Endodermal cell (in vitro differentiated cells): ENCODE measurements at places on chromosomes 6 and 20. TPM values are rescaled to one million over a fixed set of nuclear protein-coding genes. Genes with fewer than 3 reads are reported as not detected.
A peak's percentile ranks its signal among the peaks of the same experiment; 100 is the strongest.

Gene TFAP2A
- 0.69 to 0.82 TPM (median 0.75 TPM) in 3 replicates for total RNA-seq

Gene WFDC5
- not detected in 2 replicates for total RNA-seq

Gene ABHD16B
- not detected in 3 replicates for total RNA-seq

Gene CST2
- total RNA-seq: 0.62 and 1.6 TPM in 2 replicates

Gene CAP2
- total RNA-seq: 32.7 to 47.9 TPM (median 35.9 TPM) in 3 replicates

Gene KIAA1586
- total RNA-seq: 16.8 to 21.5 TPM (median 21.0 TPM) in 3 replicates

Gene NKX2-2
- total RNA-seq: 0.31 to 0.46 TPM in 2 of 3 replicates, not detected in the other

Gene DEFB126
- not detected in 3 replicates for total RNA-seq

Gene NRN1
- 0.40 to 17.2 TPM (median 0.44 TPM) in 3 replicates for total RNA-seq

Gene GHRH
- total RNA-seq: not detected in 3 replicates

DNA sequence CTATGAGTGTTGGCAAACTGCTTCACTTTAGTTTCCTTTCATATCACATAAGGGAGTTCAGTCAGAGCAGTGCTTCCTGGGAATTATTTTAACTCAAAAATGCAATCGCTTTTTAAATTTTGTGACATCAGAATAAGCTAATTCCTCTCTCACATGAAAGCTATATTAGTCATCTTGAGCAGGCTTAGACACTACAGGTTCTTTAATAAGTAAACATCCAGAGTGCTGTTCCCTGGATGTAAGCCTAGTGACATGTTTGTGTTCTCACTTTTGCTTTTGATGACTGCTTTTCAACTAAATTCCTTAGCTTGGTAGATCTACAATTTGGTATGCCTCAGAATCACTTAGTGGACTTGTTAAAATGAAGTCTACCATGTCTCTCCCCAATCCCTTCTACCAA, 252.7 kb upstream of the POU3F2 start:
- no peaks in the 10 kb centered on the region for H3K27me3 ChIP-seq
- no peaks in the 10 kb centered on the region for H3K4me1 ChIP-seq
- H3K27ac ChIP-seq: no peak overlapping the region

GRCh38 chr6:19603721-19604120, 233.4 kb upstream of the ID4 start:
- H3K4me3 ChIP-seq: no peak overlapping the region
- no peaks in the 10 kb centered on the region for H3K27me3 ChIP-seq
- no peak for DNase-seq
- no peaks in the 10 kb centered on the region for H3K36me3 ChIP-seq
- no peaks in the 10 kb centered on the region for H3K4me1 ChIP-seq

DNA sequence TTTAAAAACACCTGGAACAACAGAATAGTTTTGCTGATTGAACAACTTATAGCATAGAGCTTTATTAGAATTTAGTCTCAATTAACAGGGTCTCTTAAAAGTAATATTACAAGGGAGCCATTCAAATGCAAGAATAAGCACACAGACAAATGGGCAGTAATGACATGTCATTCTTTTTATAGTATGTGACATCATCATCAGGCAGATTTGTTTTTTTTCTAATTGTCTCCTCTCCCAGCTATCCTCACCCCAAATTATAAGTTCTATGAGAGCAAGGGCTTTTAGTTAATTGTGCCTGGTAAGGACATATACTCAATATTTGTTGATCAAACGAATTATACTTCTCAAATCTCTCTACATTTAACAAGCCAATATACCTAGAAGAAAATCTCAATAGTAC, 11.0 kb downstream of the PGM3 start:
- no peaks in the 10 kb centered on the region for H3K27me3 ChIP-seq
- H3K4me1 ChIP-seq: no peaks in the 10 kb centered on the region
- no peak overlapping the region for H3K4me3 ChIP-seq
- no peak overlapping the region for H3K27ac ChIP-seq

- H3K4me3 ChIP-seq: no peak overlapping the region
- H3K27ac ChIP-seq: no peak overlapping the region
- no peaks in the 10 kb centered on the region for H3K4me1 ChIP-seq
- peak; percentile 77 for DNase-seq
- H3K27me3 ChIP-seq: peaks cover 8% of the 10 kb centered on the region
Observed at GRCh38 chr6:39092124-39092523, 22.9 kb downstream of the SAYSD1 start.

- no peak overlapping the region for H3K27ac ChIP-seq
- peaks cover 41% of the 10 kb centered on the region for H3K27me3 ChIP-seq
- H3K4me1 ChIP-seq: peaks cover 17% of the 10 kb centered on the region
- peak overlapping the region; percentile 84 for H3K4me3 ChIP-seq
- no peak for DNase-seq
Observed at GRCh38 chr20:57265997-57266290, 497 bp downstream of the BMP7 start.

- no peak overlapping the region for H3K4me3 ChIP-seq
- H3K4me1 ChIP-seq: no peaks in the 10 kb centered on the region
- no peak for DNase-seq
- H3K36me3 ChIP-seq: peaks cover 35% of the 10 kb centered on the region
- H3K27ac ChIP-seq: no peak overlapping the region
- H3K27me3 ChIP-seq: no peaks in the 10 kb centered on the region
Observed at GRCh38 chr20:39041067-39041466, 78.9 kb downstream of the DHX35 start.

GRCh38 chr20:16462711-16463110, 110.5 kb downstream of the KIF16B start:
- DNase-seq: peak; percentile 61
- H3K27ac ChIP-seq: no peak overlapping the region
- H3K4me1 ChIP-seq: peaks cover 2% of the 10 kb centered on the region
- H3K36me3 ChIP-seq: no peaks in the 10 kb centered on the region
- peaks cover 15% of the 10 kb centered on the region for H3K27me3 ChIP-seq
- no peak overlapping the region for H3K4me3 ChIP-seq

- no peak for DNase-seq
- no peak overlapping the region for H3K27ac ChIP-seq
- H3K4me3 ChIP-seq: no peak overlapping the region
- no peaks in the 10 kb centered on the region for H3K36me3 ChIP-seq
- H3K27me3 ChIP-seq: no peaks in the 10 kb centered on the region
Observed at GRCh38 chr6:19788686-19789085, 48.5 kb upstream of the ID4 start.

GRCh38 chr6:28269492-28269891, 2.5 kb downstream of the ZSCAN26 start:
- no peak overlapping the region for H3K27ac ChIP-seq
- DNase-seq: no peak
- H3K27me3 ChIP-seq: peaks cover 9% of the 10 kb centered on the region
- no peak overlapping the region for H3K4me3 ChIP-seq
- H3K36me3 ChIP-seq: peaks cover 14% of the 10 kb centered on the region

- peak; percentile 98 for DNase-seq
- H3K4me1 ChIP-seq: no peaks in the 10 kb centered on the region
- no peak within 1 kb of the TSS for H3K27ac ChIP-seq
- peaks cover 52% of the 10 kb centered on the region for H3K27me3 ChIP-seq
- H3K36me3 ChIP-seq: no peaks in the 10 kb centered on the region
Observed at GRCh38 chr6:136550330-136551071, at the start of gene MAP7. Gene MAP7, minus strand, starts transcription at chr6:136550422. Its CDS starts 14 bp downstream, at chr6:136550408.

- DNase-seq: no peak
- H3K4me1 ChIP-seq: peaks cover 4% of the 10 kb centered on the region
- H3K27me3 ChIP-seq: no peaks in the 10 kb centered on the region
- H3K27ac ChIP-seq: no peak overlapping the region
Observed at GRCh38 chr20:41204304-41205265, 67.2 kb downstream of the PLCG1 start.

GRCh38 chr6:134477991-134478635, 160.2 kb upstream of the SGK1 start:
- no peak overlapping the region for H3K27ac ChIP-seq
- DNase-seq: no peak
- H3K27me3 ChIP-seq: no peaks in the 10 kb centered on the region

DNA sequence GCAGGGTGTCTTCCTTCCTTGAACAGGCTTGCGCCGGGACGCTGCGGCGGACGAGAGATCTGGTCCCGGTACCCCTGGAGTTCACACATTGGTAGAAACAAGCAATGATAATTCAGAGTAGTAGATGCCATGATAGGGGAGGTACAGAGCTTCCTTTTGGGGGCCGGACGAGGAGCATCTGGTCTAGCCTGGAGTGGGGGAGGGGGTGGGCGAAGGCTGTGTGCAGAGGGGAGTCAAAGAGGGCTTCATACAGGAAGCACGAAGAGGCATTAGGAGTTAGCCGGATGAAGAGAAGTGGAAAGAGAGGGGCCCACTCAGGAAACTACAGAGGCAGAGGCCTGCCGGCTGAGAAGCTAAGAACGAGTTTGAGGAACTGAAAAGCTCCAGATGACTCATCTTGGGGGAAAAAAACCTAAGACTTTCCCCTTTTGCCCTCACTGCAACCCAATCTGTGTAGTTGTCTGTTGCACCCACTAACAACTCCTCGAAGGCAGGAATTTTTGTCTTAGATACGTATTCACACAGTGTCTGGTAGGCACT, 611 bp downstream of the CNPY3 start:
- H3K27me3 ChIP-seq: no peaks in the 10 kb centered on the region
- peak overlapping the region; percentile 95 for H3K27ac ChIP-seq
- H3K4me1 ChIP-seq: peaks cover 5% of the 10 kb centered on the region
- DNase-seq: no peak

GRCh38 chr20:4813076-4813862, 91.6 kb downstream of the PRND start:
- H3K27me3 ChIP-seq: no peaks in the 10 kb centered on the region
- no peak overlapping the region for H3K4me3 ChIP-seq
- peak overlapping the region; percentile 49 for H3K27ac ChIP-seq
- DNase-seq: no peak

DNA sequence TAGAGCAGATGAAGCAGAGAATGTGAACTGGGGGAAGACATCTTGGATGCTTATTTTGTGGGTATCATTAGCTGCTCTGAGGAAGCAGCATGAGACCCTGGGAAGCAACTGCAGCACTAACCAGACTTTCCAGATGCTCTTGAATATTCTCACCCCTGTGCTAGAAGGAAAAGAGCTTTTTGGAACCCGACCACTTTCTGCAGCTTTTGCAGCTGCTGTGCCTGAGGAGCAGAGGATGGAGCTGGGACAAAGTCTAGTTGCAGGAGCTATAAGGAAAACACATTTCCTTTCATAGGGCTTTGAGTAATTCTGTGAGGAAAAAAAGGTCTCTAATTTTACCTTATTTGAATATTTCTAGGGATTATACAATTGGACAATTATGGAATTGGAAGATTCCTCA, 369.7 kb downstream of the CD109 start:
- H3K27me3 ChIP-seq: no peaks in the 10 kb centered on the region
- no peak for DNase-seq
- no peaks in the 10 kb centered on the region for H3K4me1 ChIP-seq
- no peak overlapping the region for H3K27ac ChIP-seq
- no peaks in the 10 kb centered on the region for H3K36me3 ChIP-seq

DNA sequence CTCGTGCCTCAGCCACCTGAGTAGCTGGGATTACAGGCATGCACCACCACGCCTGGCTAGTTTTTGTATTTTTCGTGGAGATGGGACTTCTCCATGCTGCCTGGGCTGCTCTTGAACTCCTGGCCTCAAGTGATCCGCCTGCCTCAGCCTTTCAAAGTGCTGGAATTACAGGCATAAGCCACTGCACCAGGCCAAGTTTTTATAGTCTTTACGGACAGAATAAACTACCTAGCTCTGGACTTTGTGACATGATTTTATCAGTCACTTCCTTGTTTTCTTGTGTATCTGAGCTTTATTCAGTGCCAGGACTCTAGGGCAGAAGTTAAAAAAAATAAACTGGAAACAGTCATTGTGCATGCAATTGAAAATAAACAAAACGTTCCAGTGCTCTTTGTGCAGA, 46.7 kb upstream of the RALGAPA2 start:
- no peaks in the 10 kb centered on the region for H3K36me3 ChIP-seq
- H3K4me1 ChIP-seq: no peaks in the 10 kb centered on the region
- H3K27ac ChIP-seq: no peak overlapping the region
- no peak overlapping the region for H3K4me3 ChIP-seq
- no peak for DNase-seq

DNA sequence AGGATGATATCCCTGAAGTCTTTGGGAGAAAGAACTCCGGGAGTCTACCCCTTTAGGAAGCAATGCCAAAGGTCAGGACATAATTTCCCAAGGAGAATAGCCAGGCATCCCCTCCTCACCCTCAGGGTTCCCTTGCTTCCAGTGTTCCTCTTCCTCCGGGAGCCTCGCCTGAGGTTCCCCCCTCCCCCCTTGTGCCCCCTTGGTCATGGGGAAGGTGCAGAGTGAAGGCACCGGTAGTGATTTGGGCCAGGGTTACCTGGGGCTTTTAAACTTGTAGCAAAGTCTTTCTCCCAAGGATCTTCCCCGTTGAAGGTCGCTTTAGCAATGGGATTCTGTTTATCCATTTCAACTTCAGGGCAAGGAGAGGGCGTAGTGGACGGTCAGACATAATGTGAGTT, 1.2 kb downstream of the ISM1 start:
- H3K4me3 ChIP-seq: peak overlapping the region; percentile 77
- peak; percentile 53 for DNase-seq
- no peaks in the 10 kb centered on the region for H3K4me1 ChIP-seq
- no peak overlapping the region for H3K27ac ChIP-seq
- peaks cover 65% of the 10 kb centered on the region for H3K27me3 ChIP-seq

GRCh38 chr20:12113468-12114371, 196.0 kb downstream of the BTBD3 start:
- no peak overlapping the region for H3K27ac ChIP-seq
- H3K4me1 ChIP-seq: peaks cover 4% of the 10 kb centered on the region
- no peaks in the 10 kb centered on the region for H3K36me3 ChIP-seq
- H3K4me3 ChIP-seq: no peak overlapping the region
- no peaks in the 10 kb centered on the region for H3K27me3 ChIP-seq

DNA sequence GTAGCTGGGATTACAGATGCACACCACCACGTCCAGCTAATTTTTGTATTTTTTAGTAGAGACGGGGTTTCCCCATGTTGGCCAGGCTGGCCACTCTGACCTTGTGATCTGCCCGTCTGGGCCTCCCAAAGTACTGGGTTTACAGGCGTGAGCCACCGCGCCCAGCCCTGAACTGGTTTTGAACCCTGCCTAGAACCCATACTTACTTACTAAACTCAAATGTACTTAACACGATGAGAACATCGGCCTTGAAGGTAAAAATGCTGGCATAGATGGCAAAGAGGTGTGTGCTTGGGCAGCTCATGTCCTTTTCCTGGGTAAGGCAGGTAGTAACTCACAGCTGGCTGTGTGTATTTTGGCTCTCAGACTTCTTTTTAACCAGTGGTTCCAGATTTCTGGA, 3.2 kb upstream of the ARMC12 start:
- H3K36me3 ChIP-seq: no peaks in the 10 kb centered on the region
- no peak overlapping the region for H3K27ac ChIP-seq
- peaks cover 14% of the 10 kb centered on the region for H3K27me3 ChIP-seq
- DNase-seq: no peak

- peak overlapping the region; percentile 98 for H3K4me3 ChIP-seq
- H3K27ac ChIP-seq: peak overlapping the region; percentile 71
- H3K4me1 ChIP-seq: no peaks in the 10 kb centered on the region
- peaks cover 18% of the 10 kb centered on the region for H3K36me3 ChIP-seq
Observed at GRCh38 chr6:26457264-26457805, 420 bp upstream of the BTN2A1 start.

GRCh38 chr6:17415321-17415720, 21.9 kb downstream of the CAP2 start:
- H3K4me3 ChIP-seq: no peak overlapping the region
- H3K27ac ChIP-seq: no peak overlapping the region
- H3K27me3 ChIP-seq: no peaks in the 10 kb centered on the region

GRCh38 chr20:19670829-19671228, 87.2 kb upstream of the RIN2 start:
- H3K27me3 ChIP-seq: no peaks in the 10 kb centered on the region
- H3K27ac ChIP-seq: no peak overlapping the region
- H3K4me1 ChIP-seq: peaks cover 2% of the 10 kb centered on the region
